ENCODE measurements at places on chromosomes 2 and 18. TPM values are rescaled to one million over a fixed set of nuclear protein-coding genes. Genes with fewer than 3 reads are reported as not detected.

The POTEF gene
- total RNA-seq: not detected

The LINC00305 gene
- total RNA-seq: not detected

The ZBTB7C gene
- total RNA-seq: 0.53 TPM

The CARF gene
- total RNA-seq: 8.3 TPM

The FER1L5 gene
- 0.25 TPM for total RNA-seq

The PDE11A gene
- total RNA-seq: under 0.01 TPM

The C2orf66 gene
- total RNA-seq: 0.19 TPM

The IL1B gene
- total RNA-seq: 0.50 TPM

The RND3 gene
- total RNA-seq: 285 TPM

The COL4A4 gene
- 33.4 TPM for total RNA-seq

The CAPN14 gene
- total RNA-seq: 0.12 TPM

The GAL3ST2 gene
- total RNA-seq: not detected

The SOWAHC gene
- total RNA-seq: 18.4 TPM

The REG1B gene
- not detected for total RNA-seq

The SERPINB11 gene
- not detected for total RNA-seq

The HNRNPLL gene
- 37.9 TPM for total RNA-seq
